Breast epithelium (tissue), 4 donors: ENCODE measurements at places on chromosomes 7 and 10. TPM values are rescaled to one million over a fixed set of nuclear protein-coding genes. Genes with fewer than 3 reads are reported as not detected.

- no peaks in the 10 kb centered on the region for H3K27me3 ChIP-seq
- no peaks in the 10 kb centered on the region for H3K4me1 ChIP-seq
- H3K27ac ChIP-seq, result no peak overlapping the region
- H3K36me3 ChIP-seq, result no peaks in the 10 kb centered on the region
- H3K4me3 ChIP-seq, result no peak overlapping the region
Measured at GRCh38 chr10:87771871-87772500, 46.0 kb downstream of the ATAD1 start.

The PLXNA4 gene
- total RNA-seq, result 26.2 TPM

- H3K27ac ChIP-seq, result no peak overlapping the region
- no peaks in the 10 kb centered on the region for H3K27me3 ChIP-seq
- no peak overlapping the region for H3K4me3 ChIP-seq
- H3K36me3 ChIP-seq, result no peaks in the 10 kb centered on the region
Measured at GRCh38 chr10:85225311-85225710, 896.9 kb downstream of the CCSER2 start.

The VAX1 gene
- not detected for total RNA-seq

GRCh38 chr7:42618651-42619360 is 293.1 kb downstream of the C7orf25 start:
- H3K27ac ChIP-seq, result no peak overlapping the region
- H3K4me1 ChIP-seq, result no peaks in the 10 kb centered on the region
- no peak for DNase-seq
- no peaks in the 10 kb centered on the region for H3K36me3 ChIP-seq
